ENCODE measurements at places on chromosomes 5 and 9.

- peak; percentile 13 for DNase-seq
Observed at GRCh38 chr5:14716755-14717752, 52.5 kb downstream of the OTULIN start.

DNA sequence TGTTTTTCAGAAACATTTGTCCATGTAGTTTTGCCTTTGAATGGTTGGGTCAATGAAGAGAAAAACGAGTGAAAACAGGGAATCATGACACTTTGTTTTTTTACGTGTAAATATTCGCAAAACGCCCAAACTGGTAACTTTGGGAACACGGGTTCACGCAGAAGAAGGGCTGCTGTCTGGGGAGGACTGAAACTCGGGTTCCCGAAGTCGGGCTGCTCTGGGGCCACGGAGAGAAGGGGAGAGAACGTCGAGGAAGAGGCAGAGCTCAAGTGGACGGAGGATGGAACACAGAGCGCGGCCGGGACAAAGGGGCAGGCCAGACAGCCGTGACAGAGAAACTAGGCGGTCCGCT lies 478 bp upstream of the SETD9 start:
- peak; percentile 76 for DNase-seq

DNA sequence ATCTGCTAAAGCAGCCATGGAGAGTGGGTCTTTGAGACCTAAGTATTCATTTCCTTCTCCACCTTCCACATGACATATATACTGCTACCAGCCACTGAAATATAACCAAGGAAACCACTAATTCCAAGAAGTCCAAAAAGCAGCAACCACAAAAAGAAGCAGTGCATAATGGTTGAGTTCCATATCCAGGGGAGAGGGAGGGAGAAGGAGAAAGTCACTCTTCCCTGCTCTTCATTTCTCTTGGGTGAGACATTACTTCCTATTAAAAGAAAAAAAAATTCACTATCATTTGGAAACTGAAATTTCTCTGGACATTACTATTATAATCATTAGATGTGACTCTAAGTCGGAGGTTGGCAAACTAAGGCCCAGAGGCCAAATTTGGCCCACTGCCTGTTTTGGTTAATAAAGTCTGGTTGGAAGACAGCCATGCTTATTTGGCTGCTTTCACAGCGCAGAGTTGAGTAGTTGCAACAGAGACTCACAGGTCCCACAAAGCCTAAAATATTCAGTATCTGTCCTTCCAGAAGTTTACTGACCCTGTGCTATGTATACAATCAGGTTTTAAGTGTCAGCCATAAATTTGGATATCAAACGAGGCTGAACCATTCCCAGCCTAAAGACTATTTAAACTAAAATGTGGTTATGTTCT lies 168.6 kb downstream of the MPDZ start:
- peak; percentile 68 for DNase-seq

DNA sequence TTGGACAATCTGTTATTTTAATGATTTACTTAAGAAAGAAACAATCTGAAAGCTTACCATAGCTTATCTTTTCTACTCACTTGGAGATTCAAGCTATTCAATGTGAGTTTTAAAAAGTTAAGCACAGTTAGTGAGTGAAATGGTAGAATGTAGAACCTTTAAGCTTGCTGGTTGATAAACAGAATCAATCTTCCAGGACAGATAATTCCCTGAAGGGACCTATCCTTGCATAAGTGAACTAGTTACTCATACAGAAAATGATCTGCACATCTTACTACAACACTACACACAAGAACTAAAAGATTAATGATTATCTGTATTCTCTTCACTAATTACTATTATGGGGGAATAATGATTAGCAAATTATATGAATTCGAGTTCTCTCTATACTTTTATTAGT lies 165.6 kb downstream of the PALM2AKAP2 start:
- DNase-seq: no peak

- no peak for DNase-seq
Observed at GRCh38 chr9:15867988-15868387, 315.1 kb downstream of the CCDC171 start.

DNA sequence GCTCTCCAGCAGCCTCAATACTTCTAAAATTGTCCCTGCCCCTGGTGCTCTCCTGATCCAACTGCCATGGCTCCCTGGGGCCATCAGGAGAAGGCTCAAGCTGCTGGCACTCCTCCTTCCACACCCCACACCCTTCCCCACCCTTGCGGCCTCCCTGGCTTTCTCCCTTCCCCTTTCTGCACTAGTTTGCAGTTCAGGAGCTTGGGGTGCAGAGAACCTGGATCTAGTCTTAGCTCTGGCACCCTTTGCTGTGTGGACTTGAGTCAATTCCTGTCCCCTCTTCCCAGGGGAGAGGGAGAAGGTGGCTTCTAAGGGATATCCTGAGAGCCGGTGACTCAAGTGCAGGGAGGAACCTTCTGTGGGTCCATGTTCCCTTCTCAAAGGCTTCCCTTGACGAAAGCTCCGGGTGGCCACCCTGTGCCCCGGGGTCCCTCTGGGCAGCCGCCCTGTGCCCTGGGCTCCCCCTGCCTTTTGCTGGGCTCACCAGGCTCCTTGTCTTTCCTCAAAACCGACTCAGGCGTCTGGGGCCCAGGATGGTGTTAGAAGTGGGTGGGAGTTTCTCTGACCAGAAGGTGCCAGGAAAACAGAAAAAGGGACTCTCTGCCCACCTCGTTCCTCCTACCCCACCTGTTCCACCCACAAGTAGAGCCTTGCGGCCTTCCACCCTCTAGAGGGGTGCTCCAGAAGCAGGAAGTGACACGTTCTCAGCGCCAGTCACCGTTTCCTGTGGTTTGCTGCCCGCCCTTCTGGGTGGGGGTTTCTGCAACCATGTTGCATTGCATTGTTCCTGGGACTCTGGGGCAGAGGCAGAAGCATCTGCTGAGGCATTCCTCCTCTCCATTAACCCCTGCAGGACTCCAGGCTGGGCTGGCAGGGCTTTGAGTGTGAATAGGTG lies 15.0 kb downstream of the GLIPR2 start:
- peak; percentile 54 for DNase-seq

- no peak for DNase-seq
Observed at GRCh38 chr5:148739023-148739422, 84.7 kb upstream of the HTR4 start.

All from tibial artery (tissue), 4 donors.